ENCODE measurements at places on chromosomes 2 and 18.

- no peak for DNase-seq
Measured at GRCh38 chr2:102606353-102606752, 13.0 kb upstream of the SLC9A2 start.

DNA sequence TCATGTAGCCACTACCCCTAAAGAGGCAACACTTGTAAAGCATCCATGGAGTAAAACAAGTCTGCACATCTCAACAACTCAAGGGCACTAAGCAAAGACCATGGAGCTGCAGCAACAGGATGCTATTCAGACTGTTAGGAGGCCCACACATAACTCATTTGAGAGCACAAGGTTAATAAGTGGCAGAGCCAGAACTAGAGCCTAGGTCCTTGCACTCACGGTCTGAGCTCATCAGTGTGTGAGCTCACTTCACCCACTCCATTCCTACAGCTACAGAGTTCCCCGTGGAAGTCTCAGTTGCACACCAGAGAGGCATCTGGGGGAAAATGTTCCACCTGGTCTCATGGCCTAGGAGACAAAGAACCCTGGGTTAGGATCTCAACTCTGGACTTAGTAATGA lies 35.0 kb downstream of the TTC32 start:
- no peak for DNase-seq

DNA sequence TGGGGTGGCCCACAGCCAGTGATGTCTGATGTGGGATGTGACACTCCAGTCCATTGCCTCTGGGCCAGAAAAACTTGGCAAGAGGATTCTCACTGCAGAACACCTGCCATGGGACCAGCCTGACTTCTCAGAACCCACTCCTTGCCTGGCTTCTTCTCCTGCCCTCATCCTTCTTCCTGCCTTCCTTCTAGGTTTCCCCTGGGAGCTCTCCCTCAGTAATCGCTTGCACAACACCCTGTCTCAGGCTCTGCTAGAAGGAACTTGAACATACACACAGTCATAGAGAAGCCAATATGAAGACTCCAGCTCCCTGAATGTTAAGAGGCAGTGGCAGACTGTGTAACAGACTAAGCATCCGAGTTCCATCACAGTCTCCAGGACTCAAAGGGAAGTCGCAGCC lies 4.3 kb upstream of the COL6A3 start:
- no peak for DNase-seq

- no peak for DNase-seq
Measured at GRCh38 chr2:28327956-28328922, 64.4 kb upstream of the FOSL2 start.

DNA sequence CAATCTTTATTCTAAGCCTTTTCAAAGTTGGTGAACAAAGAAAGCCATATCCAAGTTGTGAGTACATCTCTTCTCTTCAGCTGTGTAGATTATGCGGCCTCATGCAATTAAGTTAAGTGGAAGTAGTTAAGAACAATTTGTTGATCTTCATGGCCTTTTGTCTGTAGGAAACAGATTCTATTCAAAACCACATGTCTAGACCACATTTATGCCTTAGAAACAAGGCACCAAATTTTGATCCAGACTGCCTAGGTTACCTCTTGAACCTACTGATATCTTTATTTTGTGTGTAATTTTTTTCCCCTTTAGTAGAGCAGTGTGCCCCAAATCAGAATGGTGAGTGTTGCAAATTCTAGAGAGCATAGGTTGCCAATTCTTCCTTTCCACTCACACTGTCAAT lies 101.6 kb upstream of the CERS6 start:
- no peak for DNase-seq

Measured in brain microvascular endothelial cell (primary cell).